Stimulated activated CD4-positive, alpha-beta T cell treated with anti-CD3 and anti-CD28 coated beads, Interleukin-2, amount 100 ng/mL, for 48 hours (primary cell): ENCODE measurements at places on chromosomes 12 and 14.

GRCh38 chr12:94404854-94405253, 54.8 kb downstream of the CEP83 start:
- no peak for DNase-seq

DNA sequence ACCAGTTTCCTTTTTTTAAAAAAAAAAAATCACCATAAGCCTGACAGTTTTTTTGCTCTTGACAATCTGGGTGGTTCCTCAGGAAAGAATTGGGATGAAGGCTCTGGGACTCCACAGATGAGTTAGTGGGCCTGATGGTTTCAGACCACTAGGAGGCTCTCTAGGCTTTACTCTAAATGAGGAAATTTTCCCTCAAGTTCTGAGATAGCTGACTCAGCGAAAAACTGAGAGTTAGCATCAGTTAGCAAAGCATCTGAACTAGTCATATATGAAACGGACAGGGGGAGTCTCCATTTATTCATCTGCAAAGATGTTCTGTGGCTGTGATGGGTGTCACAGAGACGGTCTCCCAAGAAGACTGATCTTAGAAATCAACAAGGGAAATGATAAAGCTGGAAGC, 314.3 kb upstream of the OR4E1 start:
- DNase-seq: no peak

DNA sequence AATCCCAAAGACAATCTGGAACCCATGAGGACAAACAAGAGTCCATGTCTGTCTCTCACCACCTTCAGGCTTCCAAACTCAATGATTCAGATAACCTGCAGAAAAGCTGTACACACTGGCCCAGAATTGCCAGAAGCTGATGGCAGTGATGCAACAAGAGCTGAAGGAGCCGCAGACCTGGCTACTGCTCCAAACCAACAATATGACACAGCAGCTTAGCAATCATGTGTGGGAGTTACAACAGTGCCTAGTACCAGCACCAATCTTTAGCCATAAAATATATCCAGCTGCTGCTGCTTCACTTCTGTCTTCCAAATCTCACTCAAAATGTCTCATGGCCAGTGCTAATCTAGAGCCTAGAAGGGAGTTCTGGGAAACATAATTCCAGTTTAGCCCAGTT, 22.0 kb downstream of the RPS6KA5 start:
- no peak for DNase-seq

DNA sequence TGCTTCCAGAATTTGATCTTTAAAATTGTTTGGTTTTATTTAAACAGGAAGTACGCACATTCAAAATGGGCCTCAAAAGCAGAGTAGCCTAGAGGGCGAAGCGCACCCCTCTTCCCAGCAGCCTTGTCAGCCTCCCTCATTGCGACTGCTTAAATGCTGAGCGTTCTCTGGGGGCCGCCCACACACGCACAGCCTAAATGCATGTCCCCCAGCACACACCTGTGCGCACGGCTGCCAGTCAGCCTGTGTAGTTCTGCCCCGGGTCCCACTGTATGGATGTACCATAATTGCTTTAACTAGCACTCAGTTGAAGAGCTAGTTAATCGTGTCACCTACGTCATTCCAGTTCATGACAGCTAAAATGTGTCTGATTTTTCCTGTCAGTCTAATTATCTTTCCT, 79.3 kb downstream of the TESC start:
- no peak for DNase-seq

DNA sequence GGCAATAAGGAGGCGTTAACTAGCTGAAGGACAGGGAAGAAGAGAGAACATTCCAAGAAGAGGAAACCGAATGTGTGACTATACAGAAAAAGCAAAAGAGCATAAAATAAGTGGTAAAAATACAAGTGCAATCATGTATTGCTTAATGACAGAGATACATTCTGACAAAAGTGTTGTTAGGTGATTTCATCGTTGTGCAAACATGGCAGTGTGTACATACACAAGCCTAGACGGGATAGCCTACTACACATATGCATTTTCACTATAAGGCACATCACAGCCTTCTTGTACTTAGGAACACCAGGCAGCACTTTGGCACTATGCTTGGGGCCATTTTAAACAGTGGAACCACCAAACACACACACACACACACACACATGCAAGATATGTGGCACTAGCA, 299.3 kb downstream of the BCAT1 start:
- DNase-seq: no peak

DNA sequence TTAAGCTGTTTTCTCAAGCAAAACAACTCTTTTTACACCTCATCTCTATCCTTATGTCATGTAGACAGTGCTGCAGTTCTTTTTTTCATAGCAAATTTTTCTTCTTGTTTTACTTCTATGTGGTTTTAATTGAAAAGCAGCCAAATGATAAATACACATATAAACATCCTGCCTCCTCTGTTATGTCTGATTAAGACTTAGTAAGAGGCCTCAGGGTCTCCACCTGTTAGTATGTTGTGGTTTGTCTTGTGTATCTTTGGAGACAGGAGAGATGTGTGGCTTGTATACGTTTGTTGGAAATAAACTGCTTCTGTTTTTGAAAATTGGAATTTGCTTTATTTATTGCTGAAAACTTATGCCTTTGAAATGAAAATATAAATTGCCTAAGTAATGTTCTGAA, 32.0 kb downstream of the PEX5 start:
- no peak for DNase-seq

DNA sequence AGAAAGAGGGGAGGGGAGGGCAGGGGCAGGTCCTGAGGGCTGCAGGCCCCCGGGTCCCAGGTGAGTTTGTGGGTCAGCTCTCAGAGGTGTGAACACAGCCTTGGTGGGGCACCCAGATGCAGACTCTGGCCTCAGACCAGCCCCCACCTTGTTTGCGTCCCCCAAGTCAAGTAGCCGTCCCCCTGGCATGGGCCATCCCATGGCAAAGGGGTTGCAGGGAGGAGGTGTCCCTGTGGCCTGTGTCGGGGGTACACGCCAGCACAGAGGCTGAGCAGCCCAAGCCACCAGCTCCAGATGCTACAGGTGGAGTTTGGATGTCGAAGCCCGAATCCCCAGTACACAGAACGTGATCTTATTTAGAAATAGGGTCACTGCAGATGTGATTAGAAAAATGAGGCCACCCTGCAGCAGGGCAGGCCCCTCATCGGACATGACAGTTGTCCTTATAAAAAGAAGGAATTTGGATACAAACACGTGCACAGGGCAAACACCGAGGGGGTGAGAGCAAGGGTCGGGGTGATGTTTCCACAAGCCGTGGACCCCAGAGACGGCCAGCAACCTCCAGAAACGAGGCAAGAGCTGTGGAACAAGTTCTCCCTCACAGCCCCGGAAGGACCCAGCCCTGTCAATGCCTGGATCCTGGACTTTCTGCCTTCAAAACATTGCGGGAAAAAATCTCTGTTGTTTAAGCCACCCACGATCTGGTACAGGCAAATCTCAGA, 141.2 kb upstream of the C14orf180 start:
- DNase-seq: no peak

DNA sequence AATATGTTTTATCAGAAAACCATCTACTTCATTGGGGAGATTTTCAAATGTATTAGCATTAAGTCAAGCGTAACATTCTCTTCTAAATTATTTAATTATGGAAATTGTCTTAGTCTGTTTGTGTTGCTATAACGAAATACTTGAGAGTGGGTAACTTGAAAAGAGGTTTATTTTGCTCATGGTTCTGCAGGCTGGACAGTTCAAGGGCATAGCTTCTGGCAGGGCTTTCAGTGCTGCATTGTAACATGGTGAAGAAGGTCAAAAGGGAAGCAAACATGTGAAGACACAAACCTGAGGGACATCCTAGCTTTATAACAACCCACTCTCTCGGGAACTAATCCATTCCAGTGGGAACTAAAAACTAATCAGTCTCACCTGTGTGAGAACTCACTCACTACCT, 84.3 kb upstream of the TMPO start:
- no peak for DNase-seq

DNA sequence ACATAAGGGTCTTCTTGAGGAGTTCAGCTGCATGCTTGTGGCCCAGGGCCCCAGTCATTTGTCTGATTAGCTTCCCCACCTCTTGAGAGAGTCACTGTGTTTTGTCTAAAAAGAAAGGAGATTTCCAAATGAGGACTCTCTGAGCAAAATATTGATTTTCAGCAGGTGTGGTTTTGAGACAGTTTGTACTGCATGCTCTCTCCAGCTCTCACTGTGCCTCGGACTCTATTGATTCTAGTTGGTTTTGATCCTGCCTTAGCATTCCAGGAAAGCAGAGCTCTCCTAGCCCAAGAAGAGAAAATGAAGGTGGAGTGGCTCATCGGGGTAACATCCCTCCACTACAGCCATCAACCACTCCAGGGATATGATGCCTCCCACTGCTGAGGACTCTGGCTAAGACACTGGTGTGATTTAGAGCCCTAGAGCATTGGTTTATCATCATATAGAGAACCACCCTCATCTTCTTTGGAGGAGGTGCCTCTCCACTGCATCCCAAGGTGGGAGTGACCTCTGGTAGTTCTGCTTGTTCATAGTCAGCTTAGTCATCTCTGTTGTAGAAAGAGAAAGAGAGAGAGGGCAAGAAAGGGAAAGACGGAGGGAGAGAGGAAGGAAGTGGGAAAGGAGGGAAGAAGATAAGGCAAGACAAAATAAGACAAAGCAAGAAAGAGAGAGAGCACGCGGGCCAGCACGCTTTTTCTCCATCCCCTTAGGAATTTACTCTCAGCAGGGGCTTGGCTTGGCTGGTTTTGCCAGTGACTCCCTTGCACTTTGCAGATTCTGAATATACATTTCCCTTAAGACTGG, 365.6 kb downstream of the DPF3 start:
- DNase-seq: no peak

DNA sequence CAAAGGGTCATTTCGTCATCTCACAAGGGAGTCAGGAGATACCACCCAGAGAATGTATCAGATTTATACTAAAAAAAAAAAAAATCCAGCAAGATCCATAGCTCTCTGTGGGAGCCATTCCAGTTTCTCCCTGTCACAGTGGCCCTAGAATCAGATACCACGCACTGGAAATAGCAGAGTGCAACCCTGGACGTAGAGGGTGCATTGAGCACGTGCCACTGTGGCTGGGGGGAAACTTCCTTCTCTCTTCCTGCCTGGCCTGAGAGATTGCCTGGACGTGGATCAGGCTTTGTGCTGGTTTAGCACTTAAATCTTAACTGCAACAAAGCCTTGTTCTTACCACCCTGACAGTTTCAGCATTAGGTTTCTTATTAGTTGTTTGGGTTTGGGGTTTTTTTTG, 124.3 kb downstream of the FBXL14 start:
- DNase-seq: no peak

DNA sequence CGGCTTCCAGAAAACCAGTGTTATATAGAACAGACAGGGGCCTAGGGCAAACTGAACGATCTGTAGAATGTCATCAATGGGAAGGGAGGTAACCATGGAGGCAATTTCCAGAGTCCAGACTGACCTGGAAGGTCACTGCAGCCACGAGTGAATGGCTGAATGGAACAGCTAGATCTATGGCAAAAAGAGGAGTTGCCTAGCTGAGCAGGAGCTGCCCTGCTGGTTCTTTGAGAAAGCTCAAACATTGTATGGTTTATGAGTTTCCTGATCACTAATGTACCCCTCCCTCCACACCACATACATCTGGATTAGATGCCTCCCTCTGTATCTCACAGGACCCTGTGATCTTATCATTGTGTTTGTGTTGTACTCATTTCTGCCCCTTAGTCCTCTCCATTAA, 1.0 kb upstream of the RERG start:
- no peak for DNase-seq

GRCh38 chr12:67630373-67631088, 18.0 kb upstream of the DYRK2 start:
- DNase-seq: peak; percentile 41

GRCh38 chr12:18990856-18991255, 138.7 kb upstream of the PLEKHA5 start:
- no peak for DNase-seq

DNA sequence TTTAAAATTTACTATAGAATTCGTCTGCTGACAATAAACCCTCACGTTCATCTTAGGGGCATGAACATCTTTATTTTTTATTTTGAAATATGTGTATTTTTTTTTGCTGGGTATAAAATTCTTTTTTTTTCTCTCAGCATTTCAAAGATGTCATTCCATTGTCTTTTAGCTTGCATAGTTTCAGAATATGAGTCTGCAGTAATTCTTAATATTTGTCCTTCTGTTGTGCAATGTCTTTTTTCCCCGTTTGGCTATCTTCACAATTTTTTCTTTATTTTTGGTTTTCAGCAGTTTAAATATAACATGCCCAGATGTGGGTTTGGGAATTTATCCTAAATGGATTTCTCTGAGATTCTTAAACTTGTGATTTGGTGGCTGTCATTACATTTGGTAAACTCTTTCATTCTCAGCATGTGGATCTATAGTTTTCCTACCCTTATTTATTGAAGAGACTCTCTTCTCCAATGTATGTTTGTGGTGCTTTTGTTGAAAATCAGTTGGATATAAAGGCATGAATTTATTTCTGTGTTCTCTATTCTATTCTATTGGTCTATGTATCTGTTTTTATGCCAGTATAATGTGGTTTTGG, 37.8 kb upstream of the PLBD1 start:
- no peak for DNase-seq

- no peak for DNase-seq
These were observed 8.7 kb downstream of the MYRFL start for GRCh38 chr12:69833696-69834095.
